Effector CD8-positive, alpha-beta T cell (primary cell): ENCODE measurements at places on chromosomes 3 and 15.

- DNase-seq, result peak; percentile 12
Observed at GRCh38 chr15:99452010-99452409, 113.8 kb upstream of the MEF2A start.

- DNase-seq, result no peak
Observed at GRCh38 chr3:69178082-69178481, 55.7 kb upstream of the LMOD3 start.

GRCh38 chr3:159897331-159898075 lies 91.1 kb upstream of the IL12A start:
- DNase-seq, result no peak

GRCh38 chr3:111246967-111247760 lies 175.5 kb downstream of the NECTIN3 start:
- no peak for DNase-seq

DNA sequence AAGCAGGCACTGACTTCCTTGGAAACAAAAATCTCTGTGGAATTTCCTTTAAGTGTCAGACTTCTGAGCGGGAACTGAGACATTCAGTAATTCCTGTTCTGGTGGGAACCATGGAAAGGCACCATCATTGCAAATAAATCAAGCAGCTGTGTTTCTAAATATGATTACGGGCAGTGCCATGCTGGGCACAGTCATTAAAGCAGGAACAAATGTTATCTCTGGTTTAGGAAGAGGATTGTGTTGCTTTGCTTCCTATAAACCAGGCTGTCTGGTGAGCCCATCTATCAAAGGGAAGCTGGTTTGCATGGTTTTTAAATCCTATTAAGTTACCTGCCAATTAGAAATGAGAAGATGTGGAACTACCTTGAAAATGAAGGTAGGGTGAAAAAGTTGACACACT lies 86.7 kb downstream of the EBLN2 start:
- no peak for DNase-seq
